ENCODE measurements at places on chromosomes 3 and 15.

DNA sequence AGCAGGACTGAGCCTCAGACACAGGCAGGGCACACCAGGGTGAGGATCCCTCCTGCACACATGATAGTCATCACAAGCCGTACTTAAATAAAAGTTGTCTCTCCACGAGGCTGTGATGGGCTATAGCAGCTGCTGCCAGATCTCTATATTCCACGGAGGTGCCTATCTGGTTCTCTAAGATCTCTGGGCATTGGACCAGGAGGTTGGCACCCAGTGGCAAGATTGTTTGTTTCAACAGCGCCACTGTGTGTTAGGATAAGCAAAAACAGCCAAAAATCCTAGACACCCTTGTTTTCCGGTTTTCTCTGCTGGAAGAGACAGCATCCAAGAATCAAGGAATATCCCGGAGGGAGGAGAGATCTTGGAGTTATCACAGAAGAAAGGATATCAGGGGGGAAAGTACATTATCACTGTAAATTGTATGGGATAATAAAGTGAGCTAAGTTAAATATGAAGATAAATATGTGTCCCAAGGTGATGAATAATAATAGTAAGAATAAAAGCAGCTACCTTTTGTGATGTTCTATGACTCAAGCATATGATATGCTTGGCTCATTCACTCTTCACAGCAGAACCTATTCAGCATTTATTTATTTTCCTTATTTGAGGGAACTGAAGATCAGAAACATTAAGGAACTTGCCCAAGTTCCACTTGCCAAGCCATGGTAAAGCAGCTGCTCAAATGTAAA lies 90.6 kb upstream of the AKAP13 start:
- DNase-seq: peak; percentile 26

- DNase-seq: peak; percentile 47
Observed at GRCh38 chr3:170233530-170233929, 11.3 kb downstream of the PRKCI start.

- DNase-seq: peak; percentile 1
Observed at GRCh38 chr15:56320316-56320715, 44.9 kb upstream of the TEX9 start.

GRCh38 chr3:19739504-19739903 lies 194.5 kb downstream of the EFHB start:
- no peak for DNase-seq

DNA sequence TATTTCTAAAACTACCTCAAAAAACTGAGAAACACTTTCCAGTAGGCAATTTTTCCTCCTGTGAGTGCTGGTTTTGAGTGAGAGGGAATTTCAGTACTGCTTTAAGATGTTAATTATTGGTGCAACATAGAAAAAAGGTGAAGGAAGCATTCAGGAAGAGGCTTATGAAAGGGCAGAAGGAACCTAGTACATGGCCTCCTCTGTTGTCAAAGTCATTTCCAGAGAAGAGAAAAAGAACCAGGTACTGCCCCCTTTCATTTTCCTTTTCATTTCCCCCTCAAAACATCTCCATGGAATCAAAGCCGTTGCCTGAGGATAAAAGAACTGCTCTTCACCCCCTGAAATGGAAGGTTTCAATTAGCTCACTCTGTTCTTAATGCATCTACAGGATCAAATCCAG lies 19.8 kb downstream of the RARRES1 start:
- DNase-seq: no peak

- DNase-seq: no peak
Observed at GRCh38 chr3:43394041-43394554, 107.8 kb downstream of the SNRK start.

DNA sequence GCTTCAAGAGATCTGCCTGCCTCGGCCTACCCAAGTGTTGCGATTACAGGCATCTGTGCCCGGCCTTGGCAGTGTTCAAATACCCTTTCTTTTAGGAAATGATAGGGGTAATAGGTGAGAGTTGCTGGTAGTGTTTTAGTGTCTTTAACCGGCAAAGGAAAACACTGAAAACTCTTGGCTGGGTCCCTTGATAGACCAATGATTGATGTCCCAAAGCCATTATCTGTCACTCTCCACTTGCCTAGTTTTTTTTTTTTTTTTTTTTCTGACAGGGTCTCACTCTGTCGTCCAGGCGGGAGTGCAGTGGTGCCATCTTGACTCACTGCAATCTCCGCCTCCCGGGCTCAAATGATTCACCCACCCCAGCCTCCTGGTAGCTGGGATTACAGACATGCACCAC lies 19.7 kb downstream of the EBLN2 start:
- no peak for DNase-seq

DNA sequence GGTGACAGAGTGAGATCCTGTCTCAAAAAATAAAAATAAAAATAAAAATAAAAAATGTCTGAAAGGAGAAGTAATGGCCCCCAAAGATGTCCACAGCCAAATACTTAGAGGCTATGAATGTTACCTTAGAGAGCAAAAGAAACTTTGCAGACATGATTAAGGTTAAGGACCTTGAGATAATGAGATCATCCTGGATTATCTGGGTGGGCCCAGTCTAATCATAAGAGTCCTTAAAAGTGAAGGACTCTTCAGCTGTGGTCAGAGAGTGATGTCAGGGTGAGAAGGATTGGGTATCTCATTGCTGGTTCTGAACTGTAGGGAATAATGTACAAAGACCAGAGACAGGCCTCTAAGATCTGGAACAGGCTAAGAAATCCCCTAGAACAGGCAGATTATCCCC lies 84.9 kb upstream of the POU1F1 start:
- DNase-seq: no peak

Measured in small intestine (tissue), 16 donors.